GM20000 (cell line): ENCODE measurements at places on chromosomes 6 and 20.

DNA sequence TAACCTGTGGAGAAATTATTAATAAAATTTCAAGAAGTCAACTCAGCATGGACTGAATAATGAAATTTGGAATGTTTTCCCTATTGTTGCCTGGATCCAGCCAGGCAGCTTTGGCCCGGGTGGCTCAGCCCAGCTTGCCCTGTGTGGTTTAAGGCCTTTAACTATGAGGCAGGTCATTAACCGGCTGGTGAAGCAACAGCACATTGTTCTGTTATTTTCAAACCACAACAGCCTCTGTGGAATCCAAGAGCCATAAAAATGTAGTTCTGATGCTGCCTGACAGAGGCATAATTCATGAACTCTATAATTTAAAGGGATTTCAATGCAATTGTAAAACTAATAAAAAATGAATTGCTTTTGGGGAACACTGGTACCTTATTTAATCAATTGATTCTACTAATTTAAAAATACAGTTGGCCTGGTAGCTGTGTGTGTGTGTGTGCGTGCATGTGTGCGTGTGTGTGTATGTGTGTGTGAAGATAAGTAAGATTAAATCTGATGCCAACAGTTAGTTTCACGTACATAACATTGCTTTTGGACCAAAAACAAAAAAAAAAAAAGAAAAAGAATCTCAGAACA, 117.7 kb downstream of the RPS12 start:
- DNase-seq = no peak

- DNase-seq = no peak
Measured at GRCh38 chr20:10347086-10347880, 86.7 kb downstream of the MKKS start.

- DNase-seq = no peak
Measured at GRCh38 chr6:15266423-15266996, 20.6 kb downstream of the JARID2 start.

GRCh38 chr6:22852101-22852500, 282.7 kb downstream of the HDGFL1 start:
- no peak for DNase-seq

DNA sequence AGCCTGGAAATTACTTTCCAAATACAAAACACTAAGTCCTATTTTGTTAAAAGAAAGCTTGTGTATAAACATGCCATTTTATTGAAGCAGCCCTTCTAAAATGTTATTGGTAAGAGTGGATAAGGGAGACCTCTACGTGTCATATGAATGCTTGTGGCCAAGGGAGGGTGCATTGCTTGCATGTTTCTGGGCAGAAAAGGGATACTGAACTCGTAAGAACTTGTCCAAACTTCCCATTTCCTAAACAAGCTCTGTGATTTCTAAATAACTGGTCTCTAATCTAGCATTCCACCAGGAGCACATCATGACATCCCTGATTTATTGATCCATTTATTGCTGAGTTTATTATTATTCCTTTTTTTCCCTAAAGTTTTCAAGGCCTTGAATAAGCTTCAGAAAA, 474.1 kb downstream of the CD109 start:
- DNase-seq = no peak

GRCh38 chr6:36068012-36068392, 40.4 kb downstream of the MAPK14 start:
- no peak for DNase-seq

GRCh38 chr6:89118931-89119330, 1.1 kb upstream of the SRSF12 start:
- DNase-seq = no peak
